Stimulated activated CD8-positive, alpha-beta memory T cell treated with anti-CD3 and anti-CD28 coated beads, Interleukin-7, amount 100 ng/mL, for 48 hours (primary cell): ENCODE measurements at places on chromosomes 7 and 10.
A peak's percentile ranks its signal among the peaks of the same experiment; 100 is the strongest.

DNA sequence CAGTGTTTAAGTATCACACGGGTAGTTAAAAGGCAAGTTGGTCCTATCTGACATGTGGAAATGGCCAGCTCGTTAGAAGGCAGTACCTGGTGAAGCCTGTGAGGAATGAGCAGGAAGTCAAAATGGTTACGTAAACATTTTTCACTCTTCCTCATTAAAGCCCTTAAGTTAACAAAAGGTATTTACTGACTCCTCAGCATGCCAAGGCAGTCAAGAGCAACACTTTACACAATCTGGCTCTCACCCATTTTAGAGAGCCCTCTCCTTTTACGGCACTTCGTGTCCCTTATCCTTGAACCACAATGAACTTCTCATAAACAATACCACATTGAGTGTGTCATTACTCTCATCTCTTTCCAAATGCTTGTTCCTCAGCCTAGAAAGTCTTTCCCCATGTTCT is 11.0 kb upstream of the RSBN1L start:
- no peak for DNase-seq

- no peak for DNase-seq
These were observed 5.1 kb upstream of the BAZ1B start for GRCh38 chr7:73526896-73527821.

GRCh38 chr10:131657318-131657984 is 243.4 kb upstream of the PPP2R2D start:
- no peak for DNase-seq

- DNase-seq: no peak
These were observed 202.2 kb downstream of the AUTS2 start for GRCh38 chr7:69800495-69800894.

- no peak for DNase-seq
These were observed 174.5 kb downstream of the TPST1 start for GRCh38 chr7:66379542-66380160.

GRCh38 chr10:27826369-27826768 is 80.8 kb upstream of the MKX start:
- DNase-seq: no peak

GRCh38 chr10:86918022-86918471 is 39.4 kb downstream of the MMRN2 start:
- no peak for DNase-seq

DNA sequence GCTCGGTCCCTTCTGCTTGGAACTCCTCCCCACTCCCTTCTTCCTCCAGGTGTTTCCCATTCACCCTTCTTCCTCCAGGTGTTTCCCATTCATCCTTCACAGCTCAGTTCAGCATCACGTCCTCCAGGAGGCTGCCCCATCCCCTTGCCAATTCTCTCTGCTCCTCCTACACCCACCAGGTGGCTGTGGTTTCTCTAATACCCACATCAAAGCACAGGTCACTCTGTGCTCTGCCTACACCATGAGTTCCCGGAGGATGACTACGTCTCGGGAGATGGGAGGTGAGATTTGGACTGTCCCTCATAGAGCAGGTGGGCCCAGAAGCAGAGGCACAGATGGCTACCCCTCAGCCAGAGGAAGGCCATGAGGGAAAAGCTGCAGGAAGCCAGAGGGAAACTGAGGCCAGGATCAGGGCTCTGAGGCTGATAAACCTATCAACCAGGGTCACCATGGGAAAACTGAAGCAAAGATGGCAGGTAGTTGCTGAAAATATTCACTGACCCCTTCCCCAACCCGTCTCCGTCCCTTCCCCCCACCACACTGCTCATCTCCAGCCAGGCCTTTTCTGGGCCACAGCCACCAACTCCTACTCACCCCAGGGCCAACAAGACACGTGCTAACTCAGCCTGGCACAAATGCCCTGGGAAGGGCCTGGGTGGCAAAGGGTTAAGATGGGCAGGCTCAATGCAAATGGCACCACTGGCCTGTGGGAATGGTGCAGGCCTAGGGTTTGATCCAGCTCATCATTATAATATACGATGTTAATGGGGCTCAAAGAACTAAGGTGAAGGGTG is 56.6 kb upstream of the CPXM2 start:
- no peak for DNase-seq

DNA sequence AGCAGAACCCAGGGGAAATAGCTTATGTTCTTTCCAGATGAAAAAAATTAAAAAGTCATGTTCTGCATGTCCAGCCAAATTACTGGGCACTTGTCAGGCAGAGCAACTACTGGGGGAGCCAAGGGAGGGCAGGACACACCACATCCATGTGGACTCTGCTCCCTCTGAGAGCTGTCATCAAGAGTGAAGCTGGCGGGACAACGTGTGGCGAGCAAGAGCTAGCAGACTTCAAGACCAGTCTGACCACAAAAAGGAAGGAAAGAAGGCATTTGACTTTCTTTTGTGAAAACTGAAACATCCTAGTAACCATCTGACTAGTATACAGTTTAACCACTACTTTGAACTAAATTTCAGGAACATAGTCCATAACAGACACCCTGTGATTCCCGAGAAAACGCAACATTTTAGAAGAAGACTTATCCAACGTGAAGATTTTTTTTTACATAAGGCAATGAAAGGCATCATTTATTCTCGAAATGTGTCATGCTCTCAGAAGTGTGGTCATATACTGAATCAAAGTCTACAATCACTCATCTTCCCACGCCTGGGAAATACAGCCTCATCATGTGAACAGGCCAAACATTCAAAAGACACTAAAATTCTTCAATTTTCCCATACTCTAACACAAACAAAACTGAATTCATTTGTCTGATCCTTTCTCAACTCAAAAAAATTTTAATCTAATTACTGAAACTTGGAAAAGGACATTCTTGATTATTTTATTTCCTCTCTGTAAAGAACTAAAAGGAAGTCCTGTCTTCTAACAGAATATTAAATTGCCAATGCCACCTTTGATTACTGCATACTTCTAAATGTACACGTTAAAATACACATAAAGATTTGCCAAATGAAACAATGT is 15.5 kb downstream of the CYTH3 start:
- DNase-seq: no peak

DNA sequence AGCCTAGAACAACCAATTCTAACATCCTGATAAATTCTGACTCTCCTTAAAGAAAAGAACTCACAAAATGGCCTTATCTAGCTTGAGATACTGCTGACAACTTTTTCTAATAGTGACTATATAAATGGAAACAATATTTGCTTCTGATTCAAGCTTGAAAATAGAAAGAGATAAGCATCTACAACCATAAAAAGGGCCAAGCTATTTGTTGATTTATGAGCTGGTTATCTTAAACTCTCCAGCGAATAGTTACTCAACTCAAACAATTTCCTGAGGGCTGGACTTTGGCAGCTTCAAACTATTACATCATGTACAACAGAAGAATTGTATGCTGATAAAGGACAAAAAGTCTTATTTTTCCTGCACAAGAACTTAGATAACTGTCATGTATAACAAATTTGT is 4.6 kb downstream of the USP54 start:
- DNase-seq: no peak

GRCh38 chr10:113524539-113525490 is 28.0 kb upstream of the HABP2 start:
- DNase-seq: no peak

DNA sequence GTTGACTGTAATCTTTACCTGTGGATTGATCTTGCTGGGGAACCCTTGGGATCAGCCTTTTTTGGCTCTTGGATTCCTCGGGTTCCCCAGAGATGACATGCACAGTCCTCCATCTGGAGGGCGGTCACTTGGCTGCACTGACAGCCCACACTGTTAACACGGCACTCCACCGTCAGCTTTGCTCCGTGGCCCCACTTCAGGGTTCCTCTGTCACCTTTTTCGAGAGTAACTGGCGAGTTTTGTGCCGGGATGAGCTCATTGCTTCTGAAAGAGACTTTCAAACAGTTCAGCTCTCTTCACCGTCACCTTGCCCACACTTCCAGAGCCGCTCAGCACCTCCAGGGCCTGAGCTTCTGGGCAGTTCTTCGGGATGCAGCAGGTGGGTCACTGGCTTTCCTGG is 42.4 kb downstream of the PROSER2 start:
- no peak for DNase-seq

GRCh38 chr7:30412782-30413504 is 65.6 kb downstream of the NOD1 start:
- no peak for DNase-seq

DNA sequence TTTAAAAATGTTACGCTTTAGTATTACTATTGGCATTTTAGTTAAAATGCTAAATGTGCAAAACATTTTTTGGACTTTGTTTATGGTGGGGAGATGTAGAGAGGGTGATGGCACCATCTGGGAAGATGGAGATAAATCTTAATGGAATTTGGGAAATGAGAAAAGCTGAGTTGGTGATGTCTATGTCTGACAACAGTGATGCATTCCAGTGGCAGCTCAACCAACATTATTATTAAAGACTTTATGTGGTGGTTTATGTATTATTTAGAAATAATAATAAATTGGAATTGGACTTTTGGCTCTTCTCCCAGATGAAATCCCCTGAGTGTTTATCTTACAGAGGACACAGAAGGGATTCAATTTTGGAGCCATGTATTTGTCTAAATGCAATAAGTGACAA is 77.6 kb downstream of the SEC23IP start:
- no peak for DNase-seq

DNA sequence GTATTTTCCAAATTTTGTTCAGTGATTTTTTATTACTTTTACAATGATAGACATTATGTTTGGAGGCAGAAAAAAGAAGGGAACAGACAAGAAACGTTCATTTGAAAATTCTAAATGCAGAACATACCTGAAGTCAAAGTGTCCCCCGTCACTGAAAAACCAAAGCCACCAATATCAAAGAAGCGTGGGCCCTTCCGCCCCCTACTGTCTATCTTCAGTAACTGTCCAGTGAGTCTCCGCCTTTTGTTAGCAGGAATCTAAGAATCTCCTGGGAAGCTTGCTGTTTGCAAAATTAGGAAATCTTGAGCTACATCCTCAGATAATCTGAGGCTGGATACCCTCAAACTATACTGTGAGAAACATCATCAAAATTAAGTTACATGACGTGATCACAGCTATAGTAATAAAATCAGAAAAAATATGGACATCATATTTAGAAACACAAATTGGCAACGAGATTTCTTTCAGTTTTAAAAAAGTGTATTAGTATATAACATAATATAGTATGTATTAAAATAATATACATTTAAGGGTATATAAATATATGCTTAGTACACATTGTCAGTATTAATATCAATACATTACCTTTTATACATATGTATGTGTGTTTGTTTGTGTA is 169.3 kb upstream of the AKR1E2 start:
- DNase-seq: no peak

GRCh38 chr7:28008911-28009310 is 171.7 kb downstream of the JAZF1 start:
- DNase-seq: no peak

GRCh38 chr10:71623098-71623985 is 96.2 kb downstream of the C10orf105 start:
- DNase-seq: no peak

- DNase-seq: no peak
These were observed 202.5 kb upstream of the AGK start for GRCh38 chr7:141348728-141349127.

DNA sequence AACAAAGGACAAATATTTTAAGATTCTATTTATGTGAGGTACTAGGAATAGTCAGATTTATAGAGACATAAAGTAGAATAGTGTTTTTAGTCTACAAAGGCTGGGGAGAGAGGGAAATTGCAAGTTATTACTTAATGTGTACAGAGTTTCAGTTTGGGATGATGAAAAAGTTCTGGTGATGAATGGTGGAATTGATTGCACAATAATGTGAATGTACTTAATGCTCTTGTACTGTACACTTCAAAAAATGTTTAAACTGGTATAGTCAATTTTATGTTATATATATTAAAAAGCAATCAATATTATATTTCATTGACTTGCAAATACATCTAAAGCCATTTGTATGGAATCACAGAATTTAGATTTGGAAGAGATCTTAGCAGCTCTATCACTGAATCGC is 213.4 kb downstream of the PPP1R3A start:
- DNase-seq: no peak

DNA sequence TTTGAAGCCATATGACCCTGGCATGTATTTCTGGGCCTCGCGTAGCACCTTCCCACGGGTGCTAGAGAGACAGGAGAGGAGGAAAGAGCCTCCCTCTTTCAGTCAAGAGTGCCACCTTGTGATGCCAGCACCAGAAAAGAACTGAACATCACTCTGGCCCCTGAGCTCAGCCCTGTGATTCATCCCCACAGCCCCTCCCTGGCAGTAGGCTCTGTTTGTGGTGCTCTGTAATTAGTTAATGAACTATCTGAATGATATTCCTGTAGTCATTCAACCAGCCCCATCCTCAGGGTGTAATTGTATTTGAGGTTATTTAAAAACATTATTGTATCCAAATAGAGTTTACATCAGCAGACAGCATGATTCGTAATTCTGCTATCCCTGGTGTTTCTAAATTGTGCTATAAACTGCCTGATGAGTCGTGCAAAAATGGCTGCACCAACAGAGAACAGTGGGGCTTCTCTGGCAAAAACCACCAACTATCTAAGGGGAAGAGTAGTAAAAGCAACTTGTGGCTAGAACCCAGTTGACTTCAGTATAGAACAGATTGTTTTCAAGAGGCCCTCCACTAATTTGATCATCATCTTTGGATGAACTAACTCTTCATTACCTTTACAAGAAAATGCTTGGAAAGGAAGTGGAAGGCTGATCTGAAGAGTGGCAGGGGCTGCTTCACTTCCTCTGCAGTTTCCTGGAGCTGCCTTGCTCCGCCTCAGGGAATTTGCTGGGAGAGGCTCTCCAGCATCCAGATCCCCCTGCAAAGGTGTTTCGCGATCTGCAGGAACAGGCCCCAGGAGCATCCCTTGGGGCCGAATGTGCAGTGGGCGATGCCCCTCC is 23.7 kb upstream of the TIAL1 start:
- DNase-seq: no peak

GRCh38 chr10:130621231-130621775 is 485.1 kb downstream of the GLRX3 start:
- DNase-seq: no peak

- peak; percentile 0 for DNase-seq
These were observed 884 bp downstream of the ICA1 start for GRCh38 chr7:8260871-8261694.
